Fibroblast of upper back skin (primary cell): ENCODE measurements at places on chromosomes 3 and 15.

DNA sequence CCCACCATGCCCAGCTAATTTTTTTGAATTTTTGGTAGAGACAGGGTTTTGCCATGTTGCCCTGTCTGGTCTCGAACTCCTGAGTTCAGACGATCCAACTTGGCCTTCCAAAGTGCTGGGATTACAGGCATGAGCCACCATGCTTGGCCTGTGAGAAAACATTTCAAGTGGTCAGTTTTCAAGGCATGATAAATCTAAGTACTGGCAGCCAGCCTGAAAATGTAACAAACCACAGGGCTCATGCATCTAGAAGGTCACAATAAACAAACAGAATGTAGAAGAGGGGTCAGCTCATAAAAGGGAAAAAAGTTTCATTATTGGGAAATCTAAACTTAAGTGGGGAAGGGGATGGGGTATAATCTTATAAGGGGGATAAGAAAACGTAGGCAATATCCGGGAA is 39.9 kb downstream of the PPCDC start:
- DNase-seq = peak; percentile 53

GRCh38 chr3:128624526-128625138 is 26.0 kb downstream of the RPN1 start:
- DNase-seq = no peak

GRCh38 chr3:18238746-18239331 is 186.3 kb downstream of the SATB1 start:
- peak; percentile 67 for DNase-seq

DNA sequence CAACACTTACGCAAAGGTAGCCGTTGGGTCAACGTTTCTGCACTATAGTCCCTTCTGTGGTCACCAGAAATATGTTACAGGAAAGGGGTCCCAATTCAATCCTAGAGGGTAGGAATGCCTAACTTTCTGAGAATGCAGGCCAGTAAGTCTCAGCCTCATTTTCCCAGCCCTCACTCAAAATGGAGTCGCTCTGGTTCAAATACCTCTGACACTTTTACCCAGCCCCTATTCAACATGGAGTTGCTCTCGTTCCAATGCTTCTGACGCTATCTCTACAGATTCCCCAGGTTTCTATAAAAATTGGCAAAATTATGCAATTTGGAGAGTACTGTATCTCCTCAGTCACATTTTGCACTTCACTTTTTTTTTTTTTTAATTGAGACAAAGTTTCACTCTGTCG is 39.7 kb downstream of the ZNF445 start:
- no peak for DNase-seq

GRCh38 chr15:96037584-96037983 is 292.9 kb upstream of the NR2F2 start:
- peak; percentile 27 for DNase-seq

GRCh38 chr3:27633224-27633545 is 88.9 kb downstream of the EOMES start:
- DNase-seq = peak; percentile 60

DNA sequence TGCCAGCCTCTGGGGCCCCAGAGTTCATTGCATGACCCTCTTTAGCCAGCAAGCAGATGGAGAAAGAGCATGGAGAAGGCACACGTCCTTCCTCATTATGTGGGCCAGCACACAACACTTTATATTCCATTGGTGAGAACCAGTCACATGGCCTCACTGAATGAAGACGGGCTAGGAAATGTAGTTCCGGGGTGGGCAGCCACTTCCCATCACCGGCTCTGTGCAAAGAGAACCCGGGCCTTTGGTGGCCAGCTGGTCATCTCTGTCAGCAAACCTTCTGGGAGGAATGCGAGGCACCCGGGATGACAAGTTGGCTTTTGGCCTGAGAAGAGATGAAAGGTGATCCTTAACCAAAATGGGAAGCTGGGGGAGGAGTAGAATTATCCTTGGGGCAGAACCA is 90.2 kb upstream of the VGLL4 start:
- no peak for DNase-seq

DNA sequence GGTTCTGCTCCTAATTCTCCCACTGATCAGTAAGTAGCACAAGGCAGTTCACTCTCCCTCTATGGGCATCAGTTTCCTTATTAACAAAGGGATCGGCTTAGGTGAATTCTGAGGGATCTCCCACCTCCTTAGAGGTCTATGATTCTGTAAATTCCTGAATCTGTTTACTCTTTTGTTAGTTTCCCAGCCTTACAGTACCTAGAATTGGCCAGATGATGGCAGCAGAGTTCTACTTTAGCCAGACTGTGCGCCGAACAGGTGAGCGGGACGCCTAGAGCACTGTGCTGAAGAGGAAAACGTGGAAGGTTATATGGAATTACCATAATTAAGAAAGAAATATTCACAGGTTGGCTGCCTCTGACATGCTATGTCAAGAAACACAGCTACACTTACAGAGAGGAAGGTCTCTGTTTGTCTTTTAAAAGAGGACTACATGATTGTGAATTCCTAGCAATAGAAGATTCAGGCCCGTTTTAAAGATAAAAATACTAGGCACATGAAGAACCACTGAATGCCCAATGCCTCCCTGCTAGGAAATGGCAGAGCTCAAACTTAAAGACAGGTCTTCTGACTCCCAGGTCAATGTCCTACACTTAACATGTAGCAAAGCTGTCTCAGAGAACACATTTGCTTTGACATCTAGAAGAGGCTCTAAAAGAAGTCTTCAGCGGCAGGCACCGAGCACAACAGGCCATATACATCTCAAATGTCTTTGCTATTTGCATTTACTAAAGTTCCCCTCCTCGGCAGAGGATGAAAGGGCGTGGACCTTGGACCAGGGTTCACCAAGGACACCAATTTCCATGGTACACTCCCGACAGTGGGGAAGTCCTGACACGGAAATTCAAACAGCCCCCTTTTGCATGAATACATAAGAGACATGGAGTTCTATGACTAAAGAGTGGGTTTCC is 259.9 kb downstream of the FGF12 start:
- DNase-seq = peak; percentile 49
